ENCODE measurements at places on chromosomes 1 and 21.

- DNase-seq = no peak
Observed at GRCh38 chr1:198496216-198497143, 44.0 kb downstream of the ATP6V1G3 start.

- DNase-seq = no peak
Observed at GRCh38 chr1:16138772-16139221, 17.1 kb downstream of the EPHA2 start.

- no peak for DNase-seq
Observed at GRCh38 chr21:22278366-22278765, 1280.2 kb downstream of the NCAM2 start.

- no peak for DNase-seq
Observed at GRCh38 chr1:244403431-244403830, 48.3 kb downstream of the ADSS2 start.

- no peak for DNase-seq
Observed at GRCh38 chr1:72435025-72435424, 152.7 kb upstream of the NEGR1 start.

DNA sequence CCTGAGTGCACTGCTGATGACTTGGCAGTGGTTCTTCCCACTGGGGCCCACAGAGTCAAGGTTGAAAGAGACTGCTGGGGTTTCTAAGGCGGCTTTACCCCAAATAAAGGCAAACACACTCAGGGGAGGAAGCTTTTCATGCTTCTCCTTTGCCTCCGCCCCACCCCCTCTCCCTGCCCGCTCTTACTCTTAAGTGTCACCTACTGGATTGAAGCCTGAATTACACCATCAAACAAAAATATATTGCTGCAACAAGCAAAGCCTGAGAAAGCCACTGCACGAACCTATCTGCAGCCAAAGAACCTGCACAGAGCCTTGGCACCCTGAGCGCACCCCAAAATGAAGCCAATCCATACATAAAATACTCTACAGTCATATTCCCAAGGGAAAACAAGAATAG, 63.1 kb downstream of the PTGFR start:
- DNase-seq = no peak

GRCh38 chr1:214198571-214198970, 82.4 kb upstream of the SMYD2 start:
- no peak for DNase-seq

- no peak for DNase-seq
Observed at GRCh38 chr1:108845991-108846390, 10.9 kb downstream of the AKNAD1 start.

- DNase-seq = no peak
Observed at GRCh38 chr21:38333301-38334272, 76.8 kb downstream of the KCNJ15 start.

All from erythroblast (primary cell).